ENCODE measurements at places on chromosomes 3 and 15.

DNA sequence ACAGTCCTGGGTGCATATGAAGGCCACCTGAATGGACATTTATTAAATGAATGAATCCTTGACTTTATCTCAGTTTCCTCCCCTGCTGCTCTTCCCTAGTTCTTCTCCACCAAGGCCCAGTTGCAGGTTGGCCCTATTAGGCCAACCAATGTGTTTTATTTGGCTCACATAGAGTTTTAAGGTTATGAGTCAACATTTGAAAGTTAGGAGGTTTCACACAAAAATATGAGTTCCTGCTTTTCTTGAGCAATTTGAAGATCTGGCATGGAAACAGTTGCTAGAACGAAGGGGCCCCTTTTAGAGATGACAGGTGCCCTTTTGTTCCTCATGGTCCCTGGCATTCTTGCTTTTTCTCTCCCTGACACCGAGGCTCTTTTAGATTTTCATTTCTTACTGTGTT is 83.0 kb upstream of the PDZRN3 start:
- DNase-seq, result no peak

DNA sequence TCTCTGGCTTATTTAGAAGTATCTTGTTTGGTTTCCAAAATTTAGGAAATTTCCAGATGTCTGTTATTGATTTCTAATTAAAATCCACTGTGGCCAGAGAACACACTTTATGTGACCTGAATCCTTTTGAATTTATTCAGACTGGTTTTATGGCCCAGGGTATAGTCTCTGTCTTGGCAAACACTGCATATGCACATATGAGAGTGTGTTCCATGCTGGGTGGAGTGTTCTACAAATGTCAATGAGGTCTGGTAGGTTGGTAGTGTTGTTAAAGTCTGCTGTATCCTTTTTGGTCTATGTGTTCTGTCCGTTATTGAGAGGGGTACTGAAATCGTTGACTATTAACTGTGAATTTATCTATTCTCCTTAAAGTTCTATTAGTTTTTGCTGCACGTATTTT is 30.2 kb downstream of the PGPEP1L start:
- no peak for DNase-seq

- no peak for DNase-seq
These were observed 41.7 kb downstream of the CHST14 start for GRCh38 chr15:40512440-40512839.

DNA sequence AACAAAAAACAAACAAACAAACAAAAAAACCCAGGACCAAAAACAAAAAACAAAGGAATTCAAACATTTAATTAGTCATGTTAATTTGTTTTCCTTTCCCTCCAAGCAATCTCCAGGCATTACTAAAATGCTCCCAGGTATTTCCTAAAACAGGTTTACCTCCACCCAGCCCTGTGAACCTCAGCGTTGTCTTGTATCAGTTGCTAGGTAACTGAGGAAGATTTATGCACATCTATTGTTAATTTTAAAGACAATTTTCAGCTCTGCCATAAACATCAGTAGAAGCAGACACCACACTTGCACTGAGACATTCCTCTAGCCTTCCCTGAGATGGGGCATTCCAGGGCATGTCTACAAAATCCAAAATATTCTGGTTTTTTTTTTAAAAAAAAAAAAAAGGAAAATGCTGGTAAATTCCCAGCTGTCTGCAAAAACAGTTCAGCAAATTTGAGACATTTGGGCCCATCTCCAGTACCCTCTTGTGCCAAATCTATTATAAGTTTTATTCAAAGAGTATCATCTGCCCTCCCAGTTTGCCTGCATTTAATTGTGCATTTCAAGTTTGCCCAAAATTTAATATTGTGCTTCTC is 227.6 kb downstream of the ADAMTS9 start:
- DNase-seq, result no peak

- DNase-seq, result no peak
These were observed 80.5 kb downstream of the CHDH start for GRCh38 chr3:53765753-53766152.

GRCh38 chr3:15055019-15055557 is 10.0 kb downstream of the MRPS25 start:
- DNase-seq, result peak; percentile 65
